NCI-H2107 (cell line): ENCODE measurements at places on chromosomes 2 and 18.

DNA sequence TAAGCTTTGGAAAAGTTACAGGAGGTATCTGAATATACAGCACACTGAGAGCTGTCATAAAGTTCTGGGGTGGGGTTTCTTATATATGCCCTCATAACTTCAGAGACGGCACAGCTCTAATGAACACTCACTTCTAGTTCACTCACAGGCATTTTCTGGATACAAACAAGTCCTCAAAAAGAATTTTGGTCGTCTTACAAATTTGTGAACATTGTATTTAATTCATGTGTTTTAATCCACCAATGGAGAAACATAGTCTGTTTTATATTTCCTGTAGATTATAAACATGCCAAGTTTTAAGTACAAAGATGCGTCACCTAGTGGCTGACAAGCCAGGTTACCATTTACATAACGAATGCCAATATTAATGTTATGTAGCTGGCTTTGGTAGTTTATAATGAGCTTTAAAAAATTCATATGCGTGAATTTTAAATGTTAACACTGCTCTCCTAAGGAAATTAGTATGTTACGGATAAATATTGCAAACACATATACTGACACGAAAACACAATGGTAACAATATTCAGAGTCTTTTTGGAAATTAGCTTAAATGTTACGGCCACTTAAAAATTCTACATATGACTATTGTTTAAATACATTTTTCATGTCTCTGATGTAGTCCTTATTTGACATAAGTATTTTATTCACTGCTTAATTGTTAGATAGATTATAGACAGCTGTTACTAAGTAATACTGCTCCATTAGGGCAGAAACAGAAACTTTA, 2.5 kb downstream of the COL3A1 start:
- no peak for DNase-seq

DNA sequence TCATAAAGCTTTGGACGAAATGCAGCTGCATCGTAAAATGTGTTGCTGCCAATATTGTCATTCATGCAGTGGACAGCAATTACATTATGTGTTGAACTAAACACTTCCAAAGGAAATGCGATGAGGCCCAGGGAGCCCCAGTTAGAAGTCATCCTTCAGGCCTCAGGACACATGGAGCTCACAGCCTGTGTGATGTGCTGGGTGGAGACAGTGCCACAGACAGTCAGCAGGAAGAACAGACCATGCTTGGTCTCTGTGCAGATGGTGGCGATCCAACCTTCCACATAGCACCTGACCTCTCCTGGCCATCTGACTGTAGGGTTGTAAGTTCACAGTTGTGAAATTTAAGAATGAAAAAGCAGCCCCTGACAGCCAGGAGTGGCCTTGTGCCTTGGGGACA, 118.3 kb upstream of the ALKAL2 start:
- DNase-seq: no peak

- no peak for DNase-seq
These were observed 23.5 kb downstream of the HADHB start for GRCh38 chr2:26268213-26268612.

GRCh38 chr2:26298286-26298637, 47.7 kb upstream of the SELENOI start:
- DNase-seq: no peak

GRCh38 chr2:240200230-240201051, 60.0 kb upstream of the OTOS start:
- DNase-seq: no peak

- DNase-seq: peak; percentile 79
These were observed at the start of gene NCL for GRCh38 chr2:231463698-231464575. NCL (minus strand) TSS chr2:231464484; CDS start chr2:231464353, 131 bp downstream.

DNA sequence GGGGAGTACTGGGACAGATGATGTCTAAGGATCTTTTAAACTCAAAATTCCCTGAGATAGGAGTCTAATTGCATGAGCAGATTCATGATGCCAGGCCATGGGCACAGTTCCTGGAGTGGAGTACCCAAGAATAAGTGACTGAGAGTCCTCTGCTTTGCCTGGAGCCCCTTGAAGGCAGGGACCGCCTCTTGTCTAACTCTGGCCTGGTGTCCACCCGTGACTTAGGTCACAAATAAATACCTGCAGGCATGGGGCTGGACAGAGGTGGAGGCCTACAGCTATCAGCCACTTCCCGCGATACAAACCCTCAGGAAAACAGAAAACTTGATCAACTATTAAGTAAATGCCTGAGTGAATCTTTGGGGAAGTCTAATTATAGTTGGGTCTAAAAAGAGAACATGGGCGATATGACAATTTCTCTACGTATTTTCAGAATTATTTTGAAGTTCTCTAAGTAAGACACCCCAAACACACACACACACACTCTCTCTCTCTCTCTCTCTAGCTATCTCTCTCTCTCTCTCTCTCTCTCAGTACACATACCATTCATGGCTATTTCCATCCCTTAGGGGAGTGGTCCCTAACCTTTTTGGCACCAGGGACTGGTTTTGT, 1.8 kb upstream of the WIPF1 start:
- no peak for DNase-seq

- DNase-seq: no peak
These were observed 315.1 kb downstream of the RDH14 start for GRCh38 chr2:18245375-18245774.

DNA sequence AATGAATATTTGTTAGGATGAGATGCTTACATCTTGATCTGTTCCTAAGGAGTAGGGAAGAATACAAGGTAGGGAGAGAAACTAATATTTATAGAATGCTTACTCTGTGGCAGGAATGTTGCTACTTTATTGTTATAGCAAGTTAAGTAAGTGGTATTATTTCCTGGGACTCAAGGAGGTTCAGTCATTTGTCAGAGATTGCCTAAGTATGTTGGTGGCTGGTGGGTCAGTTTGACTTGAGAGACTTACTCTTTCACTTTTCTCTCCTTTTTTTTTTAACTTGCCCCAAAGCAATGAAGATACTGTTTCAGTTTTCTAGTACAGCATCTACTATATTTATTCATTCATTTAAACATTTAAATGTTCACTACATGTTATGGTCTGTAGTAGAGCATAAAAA, 209.2 kb upstream of the STON1 start:
- no peak for DNase-seq

GRCh38 chr2:222707689-222708273, 36.3 kb downstream of the MOGAT1 start:
- no peak for DNase-seq

GRCh38 chr2:105691947-105692390, 52.7 kb upstream of the NCK2 start:
- no peak for DNase-seq

DNA sequence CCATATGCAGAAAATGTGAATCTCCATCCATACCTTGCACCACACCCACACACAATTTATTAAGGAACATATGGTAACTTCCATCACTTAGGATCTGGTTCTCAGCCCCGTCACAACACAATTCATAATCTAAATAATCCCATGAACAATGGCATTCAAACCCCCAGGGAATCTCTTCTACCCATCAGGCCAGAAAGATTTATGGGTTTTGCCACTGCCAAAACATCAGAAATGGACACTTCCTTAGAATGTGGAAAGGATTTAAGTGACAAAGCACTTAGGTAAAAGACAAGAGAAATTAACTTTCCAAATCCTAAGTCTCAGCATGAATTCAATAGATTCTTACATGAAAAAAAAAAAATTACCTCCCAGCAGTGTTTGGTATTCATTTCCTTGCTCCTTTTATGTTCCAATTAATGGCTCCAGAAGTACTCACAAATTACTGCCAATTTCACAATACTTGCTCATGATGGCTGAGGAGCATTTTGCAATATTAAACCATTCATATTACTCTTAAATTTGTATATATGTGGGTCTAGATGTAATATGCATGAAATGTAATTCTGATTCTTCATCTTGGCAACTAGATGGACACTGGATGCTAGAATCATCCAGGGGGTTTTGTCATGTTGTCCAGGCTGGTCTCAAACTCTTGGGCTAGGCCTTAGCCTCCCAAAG, 56.5 kb upstream of the TMEM247 start:
- DNase-seq: no peak

- DNase-seq: no peak
These were observed 300.7 kb downstream of the TCF4 start for GRCh38 chr18:55287149-55287806.

DNA sequence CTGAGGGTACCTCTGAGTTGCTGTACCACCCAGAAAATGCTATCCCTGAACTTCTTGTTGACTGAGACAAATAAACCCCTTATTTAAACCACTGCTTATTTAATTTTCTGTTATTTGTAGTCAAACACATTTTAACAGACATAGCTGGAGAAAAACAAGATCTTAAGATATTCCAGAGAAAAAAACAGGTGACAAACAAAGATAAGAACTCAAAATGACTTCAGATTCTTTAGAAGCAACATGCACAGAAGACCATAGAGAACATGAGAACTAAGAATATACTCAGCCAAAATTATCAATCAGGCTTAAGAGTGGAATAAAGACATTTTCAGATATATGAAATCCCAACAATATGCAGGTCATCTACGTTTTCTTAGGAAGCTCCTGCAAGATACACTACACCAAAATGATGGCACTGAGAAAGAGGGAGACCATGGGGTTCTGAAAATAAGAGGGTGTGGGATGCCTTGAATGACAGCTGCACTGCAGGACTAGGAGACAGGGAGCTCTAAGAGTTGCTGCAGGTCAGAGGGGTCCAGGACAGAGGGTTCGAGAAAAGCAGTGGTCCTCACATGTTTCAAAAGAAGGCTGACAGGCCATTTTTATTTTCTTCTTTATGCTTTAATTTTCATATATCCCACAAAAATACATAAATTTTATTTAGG, 38.4 kb downstream of the ADAM17 start:
- DNase-seq: no peak

DNA sequence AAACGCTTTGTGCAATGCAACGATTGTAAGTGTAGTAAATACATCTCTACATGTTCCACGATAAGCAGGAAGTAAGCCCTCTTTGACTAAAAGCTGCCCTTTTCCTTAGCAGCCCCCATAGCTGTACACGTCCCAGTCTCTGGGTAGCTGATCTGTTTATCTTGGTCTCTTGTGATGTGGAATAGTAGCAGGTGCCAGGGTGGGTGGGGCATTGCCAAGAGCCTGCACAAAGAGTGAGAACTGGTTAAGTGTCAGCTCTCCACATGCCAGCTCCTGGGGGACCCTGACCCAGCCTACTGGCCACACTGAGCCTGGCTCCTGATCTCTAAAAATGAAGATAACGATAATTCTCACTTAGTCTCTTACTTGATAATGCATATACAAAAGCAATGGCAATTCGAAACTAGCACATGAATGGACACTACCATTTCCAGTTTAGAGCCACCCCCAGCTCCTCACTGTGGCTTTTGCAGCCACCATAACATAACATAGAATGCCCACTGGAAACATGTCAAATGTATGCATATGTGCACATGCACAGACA, 92.3 kb downstream of the MYT1L start:
- DNase-seq: no peak

DNA sequence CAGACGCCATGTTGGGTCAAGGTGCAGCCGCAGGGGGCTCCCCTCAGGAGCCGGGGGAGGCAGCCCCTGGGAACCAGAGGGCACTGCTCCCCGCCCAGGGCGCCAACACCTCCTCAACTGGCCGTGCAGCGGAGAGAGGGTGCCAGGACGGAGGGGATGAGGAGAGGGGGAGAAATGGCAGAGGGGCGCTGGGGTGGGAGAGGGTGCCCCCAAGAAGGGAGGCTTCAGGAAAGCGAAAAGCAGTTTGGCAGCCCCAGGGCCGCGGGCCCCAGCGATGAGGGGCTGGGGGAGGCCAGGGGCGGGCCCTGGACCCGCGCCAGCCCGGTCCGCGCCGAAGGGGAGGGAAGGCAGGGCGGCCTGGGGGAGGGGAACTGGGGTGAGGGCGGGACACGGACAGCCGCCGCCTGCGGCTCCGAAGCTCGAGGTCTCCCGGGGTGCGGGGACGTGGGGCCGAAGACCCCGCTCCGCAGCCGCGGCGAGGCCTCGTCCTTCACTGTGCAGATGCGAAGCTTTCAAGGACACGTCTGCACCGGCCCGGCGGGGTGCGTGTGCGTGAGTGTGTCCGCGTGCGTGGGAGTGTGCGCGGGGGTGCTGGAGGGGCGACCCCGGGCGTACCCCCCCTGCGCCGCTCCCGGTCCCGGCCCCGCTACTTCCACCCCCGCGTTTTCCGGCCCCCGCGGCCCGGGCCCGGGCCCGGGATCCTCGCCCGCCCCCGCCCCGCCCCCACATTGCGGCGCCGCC, 1.4 kb downstream of the DNMT3A start:
- DNase-seq: no peak

GRCh38 chr2:8398040-8398668, 283.7 kb upstream of the ID2 start:
- DNase-seq: no peak

GRCh38 chr18:24695168-24695567, 234.7 kb downstream of the HRH4 start:
- DNase-seq: no peak

- DNase-seq: no peak
These were observed 157.9 kb upstream of the SCN7A start for GRCh38 chr2:166651991-166652390.

DNA sequence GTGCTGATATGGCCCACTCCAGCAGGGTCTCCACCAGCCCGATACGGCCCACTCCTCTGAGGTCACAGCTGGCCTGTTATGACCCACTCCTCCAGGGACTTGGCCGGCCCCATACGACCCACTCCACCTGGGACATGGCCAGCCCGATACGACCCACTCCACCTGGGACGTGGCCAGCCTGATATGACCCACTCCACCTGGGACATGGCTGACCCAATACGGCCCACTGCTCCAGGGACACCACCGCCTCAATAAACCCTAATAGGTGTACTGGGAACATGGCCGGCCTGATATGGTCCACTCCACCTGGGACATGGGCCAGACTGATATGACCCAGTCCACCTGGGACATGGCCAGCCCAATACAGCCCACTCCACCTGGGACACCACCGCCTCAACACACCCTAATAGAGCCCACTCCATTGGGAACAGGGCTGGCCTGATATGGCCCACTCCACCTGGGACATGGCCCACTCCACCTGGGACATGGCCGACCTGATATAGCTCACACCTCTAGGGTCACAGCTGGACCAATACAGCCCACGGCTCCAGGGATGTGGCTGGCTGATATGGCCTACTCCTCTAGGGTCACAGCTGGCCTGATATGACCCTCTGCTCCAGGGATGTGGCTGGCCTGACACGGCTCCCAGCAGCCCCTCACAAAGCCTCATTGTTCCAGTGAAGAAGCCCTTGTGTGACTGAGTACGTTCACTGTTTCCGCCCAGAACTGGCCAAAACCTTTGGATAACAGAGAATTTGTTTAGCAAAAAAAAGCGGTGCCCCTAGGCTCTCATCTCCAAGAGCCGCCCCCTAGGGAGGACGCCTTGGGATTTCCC, 245.6 kb downstream of the HDAC4 start:
- no peak for DNase-seq

DNA sequence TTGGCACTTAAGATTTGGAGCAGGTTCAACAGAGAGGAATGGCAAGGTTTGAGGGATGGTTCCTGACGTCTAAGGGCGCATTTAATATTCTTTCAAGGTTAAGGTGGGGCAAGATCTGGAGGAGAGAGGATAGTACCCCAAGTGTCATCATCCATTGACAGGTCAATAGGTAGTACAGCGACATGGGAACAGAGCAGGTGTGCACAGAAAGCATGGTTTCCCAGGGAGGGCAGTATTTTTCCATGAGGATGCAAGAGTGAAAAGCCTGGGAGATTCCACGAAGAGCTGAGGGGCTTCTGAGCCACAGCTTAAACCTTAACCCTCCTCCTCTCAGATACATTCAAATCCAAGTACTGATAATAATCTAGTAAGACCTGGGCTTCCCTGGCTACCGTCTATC, 9.1 kb downstream of the HES6 start:
- DNase-seq: no peak
